ENCODE measurements at places on chromosomes 2 and 18.

DNA sequence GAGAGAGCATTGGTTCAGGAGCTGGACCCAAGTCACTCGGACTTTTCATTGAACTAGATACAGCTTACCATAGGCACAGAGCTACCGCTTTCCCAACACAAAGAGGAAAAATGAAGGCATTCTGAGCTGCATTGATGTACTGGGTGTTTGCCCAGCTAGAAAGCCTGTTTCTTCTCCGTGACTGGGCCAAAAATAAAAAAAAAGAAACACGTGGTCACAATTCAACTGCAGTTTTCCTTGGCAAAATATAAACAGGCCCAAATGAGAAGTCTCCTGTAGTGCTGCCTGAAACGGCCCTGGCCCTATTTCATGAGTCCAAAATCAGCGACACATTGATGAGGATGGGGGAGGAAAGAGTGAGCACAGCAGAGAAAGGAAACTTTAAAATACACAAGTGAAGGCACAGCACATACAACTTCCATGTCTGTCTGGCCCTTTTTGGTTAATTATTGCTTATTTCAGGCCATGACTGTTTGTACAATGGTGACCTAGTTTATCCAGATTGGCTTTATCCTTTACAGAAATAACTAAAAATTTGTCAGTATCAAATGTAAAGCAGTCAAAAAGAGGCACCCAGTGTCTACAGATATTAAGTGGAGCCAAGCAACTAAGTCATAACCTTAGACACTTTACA, 179.7 kb downstream of the ICOS start:
- no peak for DNase-seq

GRCh38 chr2:17578466-17578928, 38.0 kb downstream of the VSNL1 start:
- DNase-seq = no peak

DNA sequence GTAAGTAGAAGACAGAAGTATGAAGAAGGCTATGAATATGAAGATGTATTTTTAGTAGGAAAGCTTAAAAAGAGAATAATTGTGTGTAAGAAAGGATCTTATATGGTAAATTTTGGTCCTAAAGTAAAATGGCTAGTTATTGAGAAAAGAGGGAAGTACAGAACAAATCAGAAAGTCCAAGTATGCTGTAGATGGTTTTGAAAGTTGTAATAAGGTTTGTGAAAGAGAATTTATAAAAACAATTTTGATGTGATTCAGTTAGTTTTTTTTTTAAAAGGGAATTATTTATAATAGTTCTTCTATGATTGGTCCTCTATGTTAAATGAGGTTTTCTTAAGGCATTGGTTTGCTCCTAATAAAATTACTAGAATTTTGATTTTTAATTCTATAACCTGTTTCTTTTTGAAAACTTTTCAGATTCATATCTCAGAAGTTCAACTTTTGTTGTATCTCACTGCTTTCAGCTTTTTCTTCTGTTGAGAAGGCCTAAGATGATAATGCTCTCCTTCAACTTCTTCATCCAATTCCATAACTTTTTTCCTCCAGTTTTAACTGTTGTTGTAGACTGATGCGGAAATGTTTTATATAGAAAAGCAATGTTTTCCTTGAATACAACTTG, 322.7 kb downstream of the NOL4 start:
- no peak for DNase-seq

- no peak for DNase-seq
Observed at GRCh38 chr2:200578778-200579177, 7.0 kb upstream of the AOX1 start.

GRCh38 chr2:224563537-224563936, 21.6 kb downstream of the CUL3 start:
- DNase-seq = no peak

DNA sequence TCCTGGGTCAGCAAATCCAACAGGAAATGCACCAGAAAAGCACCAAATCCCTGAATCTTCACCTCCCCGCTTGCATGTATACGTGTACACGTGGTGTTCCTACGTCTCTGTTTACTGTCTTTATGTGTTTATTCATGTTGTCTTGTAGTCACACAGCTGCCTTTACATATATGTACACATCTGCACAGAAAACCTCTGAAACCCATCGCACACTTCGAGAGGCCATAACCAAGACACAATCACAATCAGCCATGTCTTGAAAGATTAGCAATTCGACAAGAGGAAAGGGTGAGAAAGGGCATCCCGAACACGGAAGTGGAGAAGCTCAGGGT, 98.1 kb downstream of the PLB1 start:
- no peak for DNase-seq

DNA sequence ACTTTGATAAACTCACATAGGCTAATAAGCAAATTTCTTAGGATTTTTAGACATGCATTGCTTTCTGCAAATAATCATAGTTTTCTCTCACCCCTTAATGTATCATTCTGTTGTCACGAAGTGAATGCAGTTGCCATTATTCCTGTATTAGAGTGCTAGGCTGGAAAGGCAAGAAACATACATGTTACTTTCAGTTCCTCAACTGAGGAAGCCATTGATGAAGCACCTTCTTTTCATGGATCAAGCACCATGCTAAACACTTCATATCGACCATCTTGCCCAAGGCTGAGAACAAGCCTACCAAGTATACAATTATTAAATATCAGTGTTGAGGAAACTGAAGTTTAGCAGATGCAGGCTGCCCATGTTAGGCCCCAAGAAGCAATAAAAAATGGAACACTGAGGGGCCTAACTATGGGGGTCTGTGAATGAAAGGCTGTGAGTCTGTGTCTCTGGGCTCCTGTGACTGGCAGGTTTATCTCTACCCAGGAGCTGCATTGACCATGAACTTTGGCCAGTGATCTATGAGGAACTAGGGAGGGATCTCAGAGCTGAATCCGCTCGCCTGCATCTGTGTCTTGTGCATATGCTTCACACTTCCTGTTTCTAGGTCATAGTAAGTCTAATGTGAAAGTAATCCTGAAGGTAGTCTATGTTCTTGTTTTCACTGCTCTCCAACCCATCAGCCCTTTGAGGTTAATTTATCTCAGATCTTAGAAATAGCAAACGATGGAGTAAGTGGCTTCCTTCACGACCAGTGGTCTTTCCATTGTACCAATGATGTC, 16.0 kb upstream of the TSPYL6 start:
- DNase-seq = no peak

DNA sequence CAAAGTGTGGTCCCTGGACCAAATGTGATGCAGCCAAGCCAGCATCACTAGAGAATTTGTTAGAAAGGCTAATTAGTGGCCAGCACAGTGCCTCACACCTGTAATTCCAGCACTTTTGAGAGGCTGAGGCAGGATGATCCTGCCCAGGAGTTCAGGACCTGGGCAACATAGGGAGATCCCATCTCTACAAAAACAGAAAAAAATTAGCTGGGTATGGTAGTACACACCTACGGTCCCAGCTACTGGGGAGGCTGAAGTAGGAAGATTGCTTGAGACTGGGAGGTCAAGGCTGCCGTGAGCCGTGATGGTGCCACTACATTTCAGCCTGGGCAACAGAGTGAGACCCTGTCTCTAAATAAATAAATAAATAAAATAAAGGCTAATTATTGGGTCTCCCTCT, 69.9 kb upstream of the FZD5 start:
- no peak for DNase-seq

DNA sequence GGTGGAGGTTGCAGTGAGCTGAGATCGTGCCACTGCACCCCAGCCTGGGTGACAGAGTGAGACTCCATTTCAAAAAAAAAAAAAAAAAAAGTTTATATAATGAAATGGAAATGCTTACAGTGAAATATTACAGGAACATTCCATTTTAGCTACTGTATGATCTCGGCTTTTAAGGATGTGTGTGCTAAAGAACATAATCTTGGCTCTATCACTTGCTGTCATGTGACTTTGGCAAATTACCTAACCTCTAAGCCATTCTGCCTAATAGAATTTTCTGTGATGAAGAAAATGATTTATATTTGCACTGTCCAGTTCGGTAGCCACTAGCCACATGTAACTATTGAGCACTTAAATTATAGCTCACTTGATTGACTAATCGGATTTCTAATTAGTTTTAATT, 36.3 kb downstream of the SMAD4 start:
- DNase-seq = no peak

DNA sequence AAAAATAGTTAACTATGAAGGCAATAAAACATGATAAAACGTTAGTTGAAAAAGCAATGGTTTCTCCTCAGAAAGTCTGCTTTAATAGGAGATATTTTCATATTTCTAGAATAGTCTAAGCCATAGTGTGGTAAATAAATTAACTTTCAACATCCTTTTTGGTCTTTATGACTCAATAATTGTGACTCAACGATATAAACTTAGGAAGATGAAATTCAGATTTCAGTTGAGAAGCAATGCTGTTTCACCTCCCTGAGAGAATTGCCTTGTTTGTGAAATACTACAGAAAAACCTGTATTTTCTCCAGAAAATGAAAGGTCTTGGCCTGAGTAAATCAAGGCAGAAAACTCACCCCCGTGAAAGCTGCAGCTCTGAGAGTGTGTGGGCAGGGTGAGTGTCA, 166.9 kb downstream of the ETAA1 start:
- DNase-seq = no peak
